PC-3 (cell line): ENCODE measurements at places on chromosomes 1 and 21.

DNA sequence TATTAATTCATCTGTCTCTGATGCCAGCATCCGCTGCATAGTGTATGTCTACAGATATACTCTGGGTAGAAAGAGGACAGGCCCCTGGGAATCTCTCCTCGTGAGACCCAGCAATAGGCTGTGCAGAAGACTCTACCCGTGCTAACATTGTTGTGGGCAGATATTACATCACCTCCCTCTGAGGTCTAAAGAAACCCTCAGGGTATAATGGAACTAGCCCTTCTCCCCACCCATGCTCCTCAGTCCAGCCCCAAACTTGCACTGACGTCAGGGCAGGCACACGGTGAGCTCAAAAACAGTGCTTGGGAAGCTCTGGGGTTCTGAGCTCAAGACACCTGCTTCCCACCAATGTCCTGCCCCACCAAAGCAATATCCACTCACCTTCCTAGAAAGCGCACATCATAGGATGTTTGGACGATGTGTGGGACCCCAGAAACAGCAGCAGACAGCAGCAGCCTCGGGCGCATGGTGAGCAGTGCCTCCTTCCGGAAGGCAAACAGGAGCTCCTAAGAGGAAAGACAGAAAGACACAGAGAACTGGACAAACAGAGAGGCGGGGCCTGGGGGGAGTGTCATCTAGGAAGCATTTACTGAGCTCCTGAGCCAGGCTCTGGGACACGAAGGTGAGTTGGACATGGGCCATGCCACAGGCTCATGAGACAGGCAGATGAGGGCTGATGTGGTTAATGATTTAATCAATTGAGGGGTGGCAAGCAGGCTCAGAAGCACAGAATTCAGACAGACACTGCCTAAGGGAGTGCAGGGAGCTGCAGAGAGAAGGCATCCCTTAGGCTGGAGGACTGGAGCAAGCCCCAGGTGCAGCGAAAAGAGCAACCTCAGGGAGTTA is 4.8 kb downstream of the OVGP1 start:
- peak; percentile 96 for DNase-seq

- DNase-seq: peak; percentile 93
Observed at GRCh38 chr1:115062542-115063004, 26.7 kb downstream of the TSPAN2 start.

DNA sequence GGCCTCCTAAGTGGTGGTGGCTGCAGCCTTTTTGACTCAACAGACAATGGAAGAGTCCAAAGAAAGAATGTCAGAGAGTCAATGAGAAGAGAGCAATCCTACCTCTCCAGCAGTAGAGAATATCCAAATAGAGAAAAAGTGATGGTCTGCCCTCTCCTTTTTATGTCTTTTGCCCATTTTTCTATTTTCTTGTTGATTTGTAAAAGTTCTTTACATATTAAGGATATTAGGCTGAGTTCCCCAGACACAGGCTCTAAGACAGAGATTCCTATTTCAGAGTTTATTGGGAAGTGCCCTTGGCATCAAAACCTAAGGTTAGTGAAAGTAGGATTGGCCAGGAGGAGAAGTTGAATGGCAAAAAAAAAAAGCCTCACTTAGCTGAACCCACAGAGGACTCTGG is 20.3 kb upstream of the SLC30A1 start:
- no peak for DNase-seq

- no peak for DNase-seq
Observed at GRCh38 chr21:42527489-42528158, 14.0 kb downstream of the SLC37A1 start.

- DNase-seq: no peak
Observed at GRCh38 chr1:84289169-84289785, 12.2 kb upstream of the SAMD13 start.

GRCh38 chr1:178946855-178947676 is 76.2 kb upstream of the ANGPTL1 start:
- no peak for DNase-seq

GRCh38 chr1:187413405-187414169 is 584.8 kb downstream of the PLA2G4A start:
- peak; percentile 29 for DNase-seq

- no peak for DNase-seq
Observed at GRCh38 chr1:41296506-41296905, 54.4 kb upstream of the SCMH1 start.
